ENCODE measurements at places on chromosomes 11 and 22.

GRCh38 chr11:128949791-128950454, 7.3 kb upstream of the TP53AIP1 start:
- no peak for DNase-seq

DNA sequence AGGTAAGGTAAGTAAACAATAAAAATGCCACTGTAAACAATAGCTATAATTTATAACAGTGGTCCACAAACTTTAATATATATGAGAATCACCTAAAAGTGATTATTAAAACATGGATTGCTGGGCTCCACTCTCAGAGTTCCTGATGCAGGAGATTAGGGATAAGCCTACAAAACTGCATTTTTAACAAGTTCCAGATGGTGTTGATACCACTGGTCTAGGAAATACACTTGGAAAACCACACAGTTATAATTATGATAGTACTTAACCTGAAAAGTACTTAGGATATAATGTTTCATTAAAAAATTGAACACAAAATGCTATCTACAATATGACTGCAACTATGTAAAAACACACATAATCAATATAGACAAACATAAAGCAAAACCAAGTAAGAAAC, 20.4 kb downstream of the FCHSD2 start:
- no peak for DNase-seq

- peak; percentile 15 for DNase-seq
These were observed 104.8 kb downstream of the PRR5L start for GRCh38 chr11:36400766-36401455.

DNA sequence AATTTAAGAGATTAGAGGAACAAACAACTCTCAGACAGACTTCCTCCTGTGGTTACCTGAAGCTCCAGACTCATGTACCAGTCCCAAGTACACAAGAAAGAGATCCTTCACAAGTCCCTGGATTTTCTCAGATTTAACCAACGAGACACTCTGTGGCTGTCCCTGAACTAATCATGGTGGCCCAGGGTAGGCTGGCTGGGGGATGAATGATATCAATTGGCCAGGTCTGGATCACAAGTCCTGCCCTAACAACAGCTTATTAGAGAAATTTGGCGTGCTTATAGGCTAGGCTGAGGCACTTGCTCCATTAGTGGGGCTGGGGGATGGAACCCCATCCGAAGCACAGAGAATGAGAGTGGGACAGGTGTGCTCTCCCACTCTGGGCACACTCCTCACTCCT, 22.1 kb downstream of the HEPHL1 start:
- no peak for DNase-seq

DNA sequence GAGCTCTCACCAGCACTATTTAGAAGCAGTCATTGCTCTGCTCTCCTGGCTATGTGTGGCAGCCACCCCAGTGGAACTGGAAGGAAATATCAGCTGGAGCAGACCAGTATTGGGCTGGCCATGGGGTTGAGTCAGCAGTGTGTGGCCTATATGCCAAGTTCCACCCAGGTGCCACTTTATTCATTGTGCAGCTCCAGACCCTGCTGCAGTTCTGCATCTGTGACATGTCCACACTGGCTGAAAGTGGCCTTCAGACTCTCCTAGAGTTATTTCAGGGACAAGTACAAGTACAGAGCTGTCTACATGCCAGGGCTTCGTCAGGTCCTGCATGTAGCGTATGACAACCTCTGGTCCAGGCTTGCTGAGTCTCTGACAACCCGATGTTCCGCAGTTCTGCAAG, 55.2 kb downstream of the CABIN1 start:
- no peak for DNase-seq

DNA sequence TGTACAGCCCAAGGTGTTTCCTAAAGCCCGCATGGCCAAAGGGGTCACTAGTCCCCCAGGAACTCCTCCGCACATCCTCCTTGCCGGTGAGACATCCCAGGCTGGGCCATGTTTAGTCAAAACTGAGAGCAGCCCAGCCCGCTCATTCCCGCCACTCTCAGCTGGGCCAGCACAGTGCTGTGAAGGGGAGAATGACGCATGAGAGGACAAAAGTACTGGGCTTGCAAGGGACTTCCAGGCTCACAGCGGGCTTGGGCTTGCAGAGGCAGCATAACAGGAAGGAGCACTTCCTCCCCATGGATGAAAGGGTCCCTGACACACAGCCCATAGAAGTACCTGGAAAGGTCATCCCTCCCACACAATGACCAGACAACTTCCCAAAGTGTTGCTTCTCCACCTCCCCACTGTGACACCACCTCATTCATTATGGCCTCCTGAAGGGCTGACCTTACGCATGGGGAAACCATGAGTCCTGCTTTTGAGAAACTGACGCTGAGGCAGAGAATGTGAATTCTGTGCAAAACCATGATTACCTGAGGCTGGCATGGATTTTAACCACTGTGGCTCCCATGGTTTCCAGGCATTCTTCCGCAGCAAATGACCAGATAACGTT, 19.1 kb downstream of the ETS1 start:
- no peak for DNase-seq

DNA sequence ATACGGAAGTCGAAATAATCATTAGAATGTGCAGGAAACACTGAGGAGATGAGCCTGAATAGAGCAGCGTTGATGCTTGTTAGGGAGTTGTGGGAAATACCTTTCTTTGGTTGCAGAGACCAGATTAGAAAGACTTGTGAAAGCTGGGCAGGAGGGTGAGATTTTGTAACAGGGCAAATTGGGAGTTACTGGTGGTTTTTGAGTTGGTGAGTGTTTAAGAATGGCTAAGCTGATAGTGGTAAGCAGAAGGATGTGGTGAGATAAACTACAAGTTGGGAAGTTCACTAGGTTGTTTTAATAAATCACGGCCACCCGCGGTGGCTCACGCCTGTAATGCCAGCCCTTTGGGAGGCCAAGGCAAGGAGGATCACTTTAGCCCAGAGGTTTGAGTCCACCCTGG, 34.4 kb downstream of the MCAM start:
- DNase-seq = no peak

DNA sequence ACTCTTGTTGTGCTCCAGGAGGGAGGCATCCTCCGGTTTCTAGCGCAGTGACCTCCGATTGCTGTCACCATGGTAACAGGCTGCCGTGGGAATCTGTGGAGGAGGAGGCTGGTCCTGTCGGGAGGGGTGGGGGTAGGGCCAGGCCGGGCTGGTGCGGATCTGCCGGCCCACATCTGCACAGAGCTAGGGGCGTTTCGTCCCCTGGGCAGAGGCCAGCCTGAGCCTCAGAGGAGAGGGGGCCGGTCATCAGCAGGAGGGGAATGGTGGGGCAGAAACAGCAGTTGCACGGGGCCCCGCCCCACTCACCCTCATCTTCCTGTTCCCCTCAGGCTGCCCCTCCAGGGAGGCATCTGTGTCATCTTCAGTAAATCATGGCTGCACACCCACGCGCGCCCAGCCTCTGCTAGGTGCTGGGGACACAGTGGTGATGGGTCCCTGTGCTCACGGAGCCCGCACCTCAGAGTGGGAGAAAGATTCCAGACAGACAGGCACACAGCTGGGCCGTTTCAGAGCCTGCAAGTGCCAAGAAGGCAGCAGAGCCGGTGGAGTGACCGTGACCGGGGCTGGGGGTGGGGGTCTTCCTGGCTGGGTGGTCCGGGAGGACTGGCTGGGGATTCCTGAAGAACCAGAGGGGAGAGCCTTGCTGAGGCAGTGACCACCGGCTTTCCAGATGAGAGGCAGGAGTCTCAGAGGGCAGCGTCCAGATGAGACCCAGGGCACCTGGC, 120.5 kb downstream of the CACNA1I start:
- no peak for DNase-seq

DNA sequence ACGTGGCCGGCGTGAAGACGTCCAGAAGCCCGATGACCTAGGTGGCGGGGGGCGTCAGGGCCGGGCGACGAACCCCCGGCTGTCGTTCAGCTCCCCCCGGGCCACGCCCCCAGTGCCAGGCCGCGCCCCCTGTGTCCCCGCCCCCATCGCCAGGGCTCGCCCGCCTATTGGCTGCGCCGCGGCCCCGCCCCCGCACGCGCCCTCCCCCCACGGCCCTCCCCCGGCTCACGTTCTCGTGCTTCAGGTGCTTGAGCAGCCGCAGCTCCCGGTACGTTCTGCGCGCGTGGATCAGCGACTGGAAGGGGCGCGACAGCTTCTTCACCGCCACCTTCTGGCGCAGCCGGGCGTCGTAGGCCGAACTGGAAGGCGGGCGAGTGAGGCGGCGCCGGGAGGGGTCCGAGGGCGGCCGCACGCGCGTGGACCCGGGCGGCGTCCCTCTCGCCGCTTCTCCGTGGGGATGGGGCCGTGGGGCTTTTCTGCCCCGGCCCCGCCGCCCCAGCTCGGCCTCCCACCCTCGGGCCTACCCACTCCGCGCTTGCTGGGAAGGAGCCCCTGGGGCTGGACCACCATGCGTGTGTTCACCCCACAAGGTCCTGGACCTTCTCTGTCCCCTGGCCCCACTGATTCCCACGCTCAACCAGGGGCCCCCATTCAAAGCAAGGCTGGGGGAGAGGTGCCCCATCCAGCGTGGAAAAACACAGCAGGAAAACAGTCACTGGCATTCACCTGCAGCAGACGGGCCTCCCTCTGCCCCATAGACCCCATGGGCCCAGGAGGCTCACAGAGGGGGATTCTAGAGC, 2.4 kb downstream of the MAPK11 start:
- peak; percentile 59 for DNase-seq

DNA sequence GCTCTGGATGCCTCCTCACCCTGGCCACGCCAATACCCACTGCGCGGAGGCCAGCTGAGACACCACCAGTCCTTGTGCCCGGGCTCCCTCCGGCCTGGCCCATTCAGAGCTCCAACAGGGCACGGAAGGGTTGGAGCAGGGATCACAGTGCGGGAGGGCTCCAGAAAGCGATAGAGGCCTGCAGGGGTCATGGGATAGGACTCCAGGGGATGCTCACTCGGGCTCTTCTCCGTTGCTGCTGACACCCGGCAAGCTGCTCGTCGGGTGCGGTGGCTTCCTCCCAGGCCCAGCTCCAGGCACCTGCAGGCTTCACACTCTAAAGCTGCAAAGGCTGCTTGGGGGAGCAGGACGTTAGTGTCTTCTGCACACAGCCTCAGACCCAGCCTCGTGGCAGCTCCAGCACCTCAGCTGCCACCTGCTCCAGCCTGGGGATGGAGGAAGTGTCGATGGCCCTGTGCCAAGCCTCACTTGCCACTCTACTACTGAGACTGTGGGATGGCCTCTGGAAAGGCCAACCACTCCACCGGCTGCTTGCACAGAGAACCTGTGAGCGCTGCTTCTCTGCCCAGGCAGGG, 10.6 kb downstream of the WNT7B start:
- DNase-seq = no peak

All from CD4-positive, alpha-beta T cell treated with Interferon alpha-2 for 1 hour (primary cell).